Naive B cell (primary cell): ENCODE measurements at places on chromosomes 3 and 15. TPM values are rescaled to one million over a fixed set of nuclear protein-coding genes. Genes with fewer than 3 reads are reported as not detected.

The GOLGA6D gene
- polyA plus RNA-seq: not detected

The CEP152 gene
- polyA plus RNA-seq: 2.6 TPM

The NEK10 gene
- not detected for polyA plus RNA-seq

The GOLGA8K gene
- polyA plus RNA-seq: not detected

The CYP11A1 gene
- polyA plus RNA-seq: not detected

The LTK gene
- polyA plus RNA-seq: not detected

The CPLX3 gene
- not detected for polyA plus RNA-seq

GRCh38 chr3:71251156-71251775 lies 332.3 kb downstream of the FOXP1 start:
- no peaks in the 10 kb centered on the region for H3K27me3 ChIP-seq
- peaks cover 7% of the 10 kb centered on the region for H3K36me3 ChIP-seq
- no peak overlapping the region for H3K4me3 ChIP-seq
- DNase-seq: no peak

DNA sequence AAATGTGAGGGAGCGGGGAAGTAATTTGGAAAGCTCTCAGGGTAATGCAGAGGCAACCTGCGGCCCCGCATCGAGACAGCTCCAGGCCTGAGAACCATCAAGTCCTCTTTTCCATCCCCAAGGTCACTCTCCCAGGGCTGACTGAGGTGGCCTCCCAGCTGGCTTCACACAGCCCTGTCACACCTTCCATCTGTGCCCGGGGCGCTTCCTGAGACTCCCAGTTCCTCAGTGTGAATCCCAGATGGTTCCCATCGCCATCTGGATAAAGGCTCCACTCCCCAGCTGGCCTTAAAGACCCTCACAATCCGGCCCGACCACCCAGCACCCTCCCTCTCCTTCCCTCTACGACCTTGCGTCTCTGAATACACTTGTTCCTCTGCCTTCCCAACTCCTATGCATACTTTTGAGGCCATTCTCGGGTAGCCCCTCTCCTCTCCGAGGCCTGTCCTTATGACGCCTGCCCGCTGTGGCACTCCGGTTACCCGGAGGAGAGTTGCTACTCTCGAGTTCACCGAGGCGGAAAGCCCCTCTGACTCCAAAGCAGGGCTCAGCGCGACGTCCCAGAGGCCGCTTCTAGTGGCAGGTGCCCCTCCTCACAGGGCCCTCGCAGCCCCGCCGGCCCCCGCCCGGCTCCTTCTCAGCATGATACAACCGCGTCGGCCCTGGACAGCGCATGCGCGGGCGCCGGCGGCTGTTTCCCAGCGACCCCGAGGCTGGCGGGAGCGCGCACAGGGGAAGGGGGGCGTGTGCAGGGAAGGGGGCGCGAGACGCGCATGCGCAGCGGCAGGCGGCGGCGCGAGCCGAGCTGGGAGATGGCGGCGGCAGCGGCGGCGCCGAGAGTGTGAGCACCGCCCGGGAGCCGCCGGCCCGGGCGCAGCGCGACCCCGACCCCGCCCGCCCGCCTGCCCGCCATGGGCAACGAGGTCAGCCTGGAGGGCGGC lies at the start of gene BSN:
TSS of gene BSN (plus strand) at position 786 of the 941 bp plus-strand sequence. CDS start at position 912, 126 bp downstream.
- H3K27me3 ChIP-seq: peaks cover 78% of the 10 kb centered on the region
- H3K4me3 ChIP-seq: peak within 1 kb of the TSS; percentile 78
- peaks cover under 1% of the 10 kb centered on the region for H3K36me3 ChIP-seq
- no peak within 1 kb of the TSS for H3K27ac ChIP-seq
- peaks cover 6% of the 10 kb centered on the region for H3K4me1 ChIP-seq

DNA sequence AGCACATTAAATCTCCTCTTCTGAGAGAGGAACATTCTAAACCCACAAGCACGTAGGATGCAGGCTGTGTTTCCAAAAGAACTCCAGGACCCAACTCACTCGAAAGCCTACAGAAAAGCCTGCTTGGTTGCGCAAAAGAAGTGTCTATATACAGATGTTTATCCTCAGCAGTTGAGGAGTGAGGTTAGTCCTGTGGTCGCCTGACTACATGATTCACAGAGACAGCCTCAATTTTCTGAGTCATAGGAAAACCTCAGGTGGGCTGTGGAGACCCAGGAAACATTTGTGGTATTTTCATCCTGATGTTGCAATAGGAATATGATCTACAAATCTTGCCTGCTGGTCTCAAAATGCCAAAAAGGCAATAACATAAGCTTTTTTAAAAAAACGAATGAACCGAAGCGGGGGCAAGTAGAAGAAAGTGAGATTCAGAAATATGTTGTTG lies 183.8 kb upstream of the THRB start:
- DNase-seq: no peak
- H3K4me1 ChIP-seq: no peaks in the 10 kb centered on the region
- no peaks in the 10 kb centered on the region for H3K36me3 ChIP-seq
- H3K27ac ChIP-seq: no peak overlapping the region
- H3K27me3 ChIP-seq: peaks cover 5% of the 10 kb centered on the region

- peak; percentile 3 for DNase-seq
- H3K27me3 ChIP-seq: no peaks in the 10 kb centered on the region
- no peaks in the 10 kb centered on the region for H3K36me3 ChIP-seq
- H3K4me3 ChIP-seq: peak overlapping the region; percentile 8
These were observed 420.2 kb downstream of the TBC1D5 start for GRCh38 chr3:17322106-17322793.

GRCh38 chr15:27358751-27359434 lies 387.9 kb downstream of the GABRG3 start:
- H3K27ac ChIP-seq: no peak overlapping the region
- no peaks in the 10 kb centered on the region for H3K36me3 ChIP-seq
- H3K27me3 ChIP-seq: no peaks in the 10 kb centered on the region
- DNase-seq: no peak
- no peak overlapping the region for H3K4me3 ChIP-seq
- H3K4me1 ChIP-seq: no peaks in the 10 kb centered on the region

DNA sequence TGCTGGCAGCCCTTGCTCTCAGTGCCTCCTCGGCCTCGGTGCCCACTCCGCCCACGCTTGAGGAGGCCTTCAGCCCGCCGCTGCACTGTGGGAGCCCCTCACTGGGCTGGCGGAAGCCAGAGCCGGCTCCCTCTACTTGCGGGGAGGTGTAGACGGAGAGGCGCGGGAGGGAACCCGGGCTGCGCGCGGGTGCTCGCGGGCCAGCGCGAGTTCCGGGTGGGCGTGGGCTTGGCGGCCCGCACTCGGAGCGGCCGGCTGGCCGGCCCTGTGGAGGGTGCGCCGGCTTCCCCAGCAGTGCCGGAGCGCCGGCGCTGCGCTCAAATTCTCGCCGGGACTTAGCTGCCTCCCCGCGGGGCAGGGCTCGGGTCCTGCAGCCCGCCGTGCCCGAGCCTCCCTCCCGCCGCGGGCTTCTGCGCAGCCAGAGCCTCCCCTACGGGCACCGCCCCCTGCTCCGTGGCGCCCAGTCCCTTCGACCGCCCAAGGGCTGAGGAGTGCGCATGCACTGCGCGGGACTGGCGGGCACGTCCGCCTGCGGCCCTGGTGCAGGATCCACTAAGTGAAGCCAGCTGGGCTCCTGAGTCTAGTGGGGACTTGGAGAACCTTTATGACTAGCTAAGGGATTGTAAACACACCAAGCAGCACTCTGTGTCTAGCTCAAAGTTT lies 231.5 kb downstream of the EFHB start:
- DNase-seq: no peak
- no peaks in the 10 kb centered on the region for H3K36me3 ChIP-seq
- no peaks in the 10 kb centered on the region for H3K27me3 ChIP-seq

DNA sequence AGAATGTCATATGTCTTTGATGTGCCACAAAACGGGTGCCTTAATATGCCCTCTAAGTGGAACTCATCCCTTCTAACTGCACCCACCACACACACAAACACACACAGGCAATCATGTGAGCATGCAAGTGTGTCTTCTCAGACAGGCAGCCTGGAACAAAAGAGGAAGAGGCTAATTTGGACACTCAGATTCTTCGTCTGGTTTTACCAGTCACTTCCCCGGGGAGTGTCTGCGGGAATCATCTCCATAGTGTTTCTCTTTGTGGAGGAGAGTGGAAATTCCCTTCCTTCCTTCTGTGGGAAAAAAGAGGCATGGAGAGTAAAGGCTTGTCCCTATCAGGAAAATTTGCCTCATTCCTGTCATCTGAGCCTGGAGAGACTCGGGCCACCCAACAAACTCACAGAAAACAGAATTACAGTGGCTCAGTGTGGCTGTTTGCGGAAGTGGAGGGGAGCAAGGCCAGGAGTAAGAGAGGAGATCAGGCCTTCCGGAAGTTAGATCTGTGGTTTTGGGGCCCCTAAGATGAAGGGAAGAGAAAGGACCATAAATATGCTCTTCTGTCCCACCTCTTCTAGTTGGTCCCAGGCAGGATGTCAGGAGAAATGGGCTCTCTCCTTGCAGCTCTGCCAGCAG lies 212.6 kb upstream of the SEMA6D start:
- no peaks in the 10 kb centered on the region for H3K36me3 ChIP-seq
- H3K4me3 ChIP-seq: peak overlapping the region; percentile 3
- peak overlapping the region; percentile 76 for H3K27ac ChIP-seq
- DNase-seq: no peak

DNA sequence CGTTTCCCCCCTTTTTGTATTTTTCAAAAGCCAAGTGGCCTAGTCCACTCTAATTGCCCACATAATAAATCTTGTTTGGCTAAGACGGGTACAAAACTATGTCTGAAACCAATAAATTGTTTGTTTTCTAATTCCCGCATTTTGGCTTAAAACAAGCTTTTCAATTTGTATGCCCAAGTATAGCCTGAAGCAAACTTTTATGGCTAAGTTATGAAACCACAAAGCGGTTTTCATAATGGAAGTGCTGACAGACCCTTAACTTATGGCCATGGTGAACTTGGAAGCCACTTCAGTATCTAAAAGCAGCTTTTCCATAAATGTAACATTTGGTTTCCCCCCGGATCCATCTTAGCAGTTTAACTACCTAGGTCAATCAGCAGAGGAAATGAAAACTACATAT lies 29.9 kb upstream of the POLR2M start:
- H3K4me3 ChIP-seq: no peak overlapping the region
- H3K27me3 ChIP-seq: no peaks in the 10 kb centered on the region
- no peak overlapping the region for H3K27ac ChIP-seq
- no peak for DNase-seq
